Renal pelvis (tissue), 12 donors: ENCODE measurements at places on chromosomes 3 and 15. TPM values are rescaled to one million over a fixed set of nuclear protein-coding genes. Genes with fewer than 3 reads are reported as not detected.

The GABRG3 gene
- polyA plus RNA-seq = 1.7 TPM

- no peak for DNase-seq
Measured at GRCh38 chr15:89909611-89910010, 3.1 kb downstream of the ARPIN start.

GRCh38 chr3:13580256-13581023 lies 31.5 kb downstream of the FBLN2 start:
- DNase-seq = no peak

GRCh38 chr3:150237490-150237889 lies 170.6 kb upstream of the TSC22D2 start:
- no peak for DNase-seq
